ENCODE measurements at places on chromosomes 7 and 10. TPM values are rescaled to one million over a fixed set of nuclear protein-coding genes. Genes with fewer than 3 reads are reported as not detected.

The FAM221A gene
- polyA plus RNA-seq = 4.2 TPM

The EBLN1 gene
- not detected for polyA plus RNA-seq

The FGFBP3 gene
- polyA plus RNA-seq = 2.6 TPM

The OR2A12 gene
- polyA plus RNA-seq = not detected

All from CD4-positive, alpha-beta memory T cell (primary cell).